NCI-H2081 treated with DMSO at 0.1 percent for 48 hours (cell line): ENCODE measurements at places on chromosomes 7 and 10.
A peak's percentile ranks its signal among the peaks of the same experiment; 100 is the strongest.

GRCh38 chr7:28613262-28613661, 200.9 kb downstream of the CREB5 start:
- DNase-seq = no peak

DNA sequence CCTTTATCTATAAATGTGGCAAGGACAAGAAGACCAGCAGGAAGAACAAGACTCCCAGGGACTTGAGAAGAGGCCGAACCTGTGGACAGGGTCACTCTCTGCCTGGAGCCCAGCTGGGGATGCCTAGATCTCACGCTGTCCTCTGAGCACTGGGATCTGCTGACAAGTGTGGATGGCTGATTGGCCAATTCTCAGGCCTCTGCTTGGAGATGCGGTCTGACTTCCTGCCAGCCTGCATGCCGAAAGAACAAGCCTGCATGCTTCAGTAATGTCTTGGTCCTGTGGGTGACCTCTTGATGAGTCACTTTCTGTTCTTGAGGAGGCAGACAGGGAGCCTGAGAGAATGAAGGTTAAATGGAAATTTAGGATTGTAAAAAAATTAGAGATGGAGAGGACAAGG, 84.7 kb downstream of the TMEM178B start:
- DNase-seq = no peak

GRCh38 chr10:60142736-60143135, 236.4 kb upstream of the CCDC6 start:
- DNase-seq = no peak

- DNase-seq = no peak
These were observed 87.3 kb upstream of the NAMPT start for GRCh38 chr7:106372126-106372525.

DNA sequence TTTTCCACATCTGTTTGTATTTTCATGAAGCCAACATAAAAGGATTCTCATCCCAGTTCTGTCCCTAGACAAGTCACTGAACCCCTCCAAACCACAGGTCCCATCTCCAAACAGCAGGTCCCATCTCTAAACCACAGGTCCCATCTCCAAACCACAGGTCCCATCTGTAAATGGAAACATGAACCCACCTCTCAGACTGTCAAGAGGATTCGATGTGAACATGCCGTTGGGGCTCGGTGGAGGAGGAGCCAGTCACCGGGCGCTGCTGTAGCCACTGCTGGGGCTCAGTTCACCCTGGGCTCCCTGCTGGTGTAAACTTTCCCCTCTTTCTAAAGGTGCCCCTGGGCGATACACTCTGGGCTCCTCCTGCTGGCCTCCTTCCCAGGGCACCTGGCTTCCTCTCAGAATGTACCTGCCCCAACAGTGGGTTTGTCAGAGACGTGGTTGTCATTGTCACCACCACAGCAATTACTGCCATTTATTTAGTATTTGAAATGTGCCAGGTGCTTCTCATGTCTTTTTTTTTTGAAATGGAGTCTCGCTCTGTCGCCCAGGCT, 13.0 kb downstream of the LHPP start:
- peak; percentile 9 for DNase-seq

- no peak for DNase-seq
These were observed 132.2 kb downstream of the ANLN start for GRCh38 chr7:36521911-36522310.

- no peak for DNase-seq
These were observed 918 bp downstream of the NET1 start for GRCh38 chr10:5413012-5413938.

DNA sequence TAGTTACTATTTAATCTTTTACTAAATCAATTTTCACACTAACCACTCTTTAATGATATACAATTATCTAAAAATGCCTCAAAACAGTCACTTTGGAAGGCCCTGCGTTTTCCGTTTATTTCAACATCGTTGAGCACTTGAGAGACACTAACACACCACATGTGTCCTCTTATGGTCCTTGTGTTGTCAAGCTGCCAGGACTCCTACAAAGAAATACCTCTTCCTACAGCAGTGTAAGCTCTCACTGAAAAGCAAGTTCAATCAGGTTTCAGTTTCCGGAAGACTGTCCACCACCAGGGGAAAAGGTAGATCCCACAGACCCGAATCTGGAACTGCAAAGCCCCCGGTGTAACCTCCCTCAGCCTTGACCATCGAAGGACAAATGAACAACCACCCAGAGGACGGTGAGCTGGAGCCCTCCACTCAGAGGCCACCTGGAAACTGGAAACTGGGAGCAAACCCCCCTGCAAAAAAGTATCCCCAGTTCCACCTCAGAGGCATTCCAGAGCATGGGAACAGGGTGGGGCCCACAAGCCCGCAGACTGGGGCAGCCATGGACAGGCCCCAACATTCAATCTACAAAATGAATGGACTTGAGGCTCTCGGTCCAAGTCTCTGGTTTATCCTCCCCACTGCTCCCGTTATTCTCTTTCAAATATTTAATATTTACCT, 37.6 kb downstream of the KCNH2 start:
- no peak for DNase-seq

- no peak for DNase-seq
These were observed 109.3 kb downstream of the CPEB3 start for GRCh38 chr10:92181575-92181974.

- DNase-seq = no peak
These were observed 52.3 kb downstream of the PARD3 start for GRCh38 chr10:34762603-34763299.

GRCh38 chr10:124153023-124153826, 59.8 kb upstream of the CHST15 start:
- DNase-seq = peak; percentile 79

GRCh38 chr7:24725554-24726241, 31.6 kb downstream of the GSDME start:
- DNase-seq = no peak

DNA sequence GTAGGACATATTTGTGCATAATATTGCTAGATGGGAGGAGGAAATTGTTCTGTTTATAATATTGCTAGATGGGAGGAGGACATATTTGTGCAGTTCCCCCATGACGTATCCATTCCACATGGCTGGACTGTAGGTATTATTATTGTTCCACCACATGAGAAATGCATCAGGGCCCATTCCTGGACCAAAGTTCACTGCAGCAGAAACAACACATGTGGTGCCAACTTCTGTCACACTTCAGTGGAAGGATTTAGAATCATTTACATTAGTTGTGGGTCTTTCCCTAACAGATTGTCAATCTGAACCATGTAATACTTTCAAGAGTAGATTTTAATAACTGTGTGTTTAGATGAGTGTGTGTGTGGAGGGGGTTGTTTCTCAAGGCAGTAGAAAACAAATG, 32.7 kb upstream of the MACC1 start:
- no peak for DNase-seq

- no peak for DNase-seq
These were observed 5.0 kb downstream of the PRKAG2 start for GRCh38 chr7:151871904-151872303.

DNA sequence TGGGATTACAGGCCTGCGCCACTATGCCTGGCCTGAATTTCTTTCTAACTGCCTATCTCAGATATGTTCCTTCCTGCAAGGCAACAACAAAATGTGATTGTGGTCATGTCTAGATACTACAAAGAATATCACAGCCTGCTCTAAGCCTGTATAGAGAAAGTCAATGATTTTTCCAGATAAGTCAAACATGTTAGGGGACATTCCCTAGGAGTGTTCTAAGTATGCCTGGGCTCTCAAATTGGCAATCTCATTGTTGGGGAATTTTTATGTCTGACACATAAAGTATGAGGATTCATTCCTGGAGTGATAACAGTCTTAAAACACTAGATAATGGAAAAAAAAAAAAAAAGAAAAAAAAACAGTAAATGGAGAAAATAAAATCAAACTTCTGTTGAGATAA, 406.1 kb downstream of the GATA3 start:
- DNase-seq = no peak

GRCh38 chr7:9175871-9176270, 742.5 kb downstream of the NXPH1 start:
- no peak for DNase-seq

DNA sequence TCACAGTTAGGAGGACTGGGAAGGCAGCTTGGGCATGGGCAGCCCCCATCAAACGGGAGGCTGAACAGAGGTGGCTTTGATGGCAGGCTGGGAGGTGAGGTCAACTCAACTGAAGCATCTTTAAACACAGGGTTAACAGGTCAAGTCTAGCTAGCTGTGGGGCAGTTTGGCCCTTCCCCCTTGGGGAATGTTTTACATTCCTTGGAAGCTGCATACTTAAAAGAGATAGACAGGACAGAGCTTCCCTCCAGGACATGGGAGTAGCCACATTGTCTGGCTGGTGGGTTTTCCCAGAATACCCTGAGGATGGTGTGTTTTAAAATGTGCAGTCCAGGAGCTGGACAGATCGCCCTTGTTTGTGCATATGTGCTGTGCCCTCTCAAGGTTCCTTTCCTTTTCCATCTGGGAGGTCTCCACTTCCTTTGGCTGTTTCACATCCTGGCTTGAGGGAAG, 6.8 kb upstream of the RASSF4 start:
- DNase-seq = no peak

DNA sequence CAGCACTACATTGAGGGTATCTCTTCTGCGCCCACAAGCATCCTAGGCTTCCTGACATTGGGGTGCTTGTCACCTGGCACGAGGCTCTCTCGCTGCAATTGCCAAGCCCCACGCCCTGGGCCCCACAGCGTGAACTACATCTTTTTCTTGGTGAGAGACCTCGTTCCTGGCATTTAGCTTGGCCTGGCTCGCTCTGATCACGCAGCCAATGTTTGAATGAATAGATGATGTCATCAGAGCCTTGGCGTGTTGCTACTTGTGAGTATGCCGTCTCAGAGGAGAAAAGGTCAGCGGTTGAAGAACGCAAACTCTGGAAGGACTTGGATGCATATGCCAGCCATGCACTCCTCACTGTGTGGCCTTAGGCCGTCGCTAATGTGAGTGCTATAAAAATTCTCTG, 150.2 kb upstream of the AUTS2 start:
- no peak for DNase-seq

DNA sequence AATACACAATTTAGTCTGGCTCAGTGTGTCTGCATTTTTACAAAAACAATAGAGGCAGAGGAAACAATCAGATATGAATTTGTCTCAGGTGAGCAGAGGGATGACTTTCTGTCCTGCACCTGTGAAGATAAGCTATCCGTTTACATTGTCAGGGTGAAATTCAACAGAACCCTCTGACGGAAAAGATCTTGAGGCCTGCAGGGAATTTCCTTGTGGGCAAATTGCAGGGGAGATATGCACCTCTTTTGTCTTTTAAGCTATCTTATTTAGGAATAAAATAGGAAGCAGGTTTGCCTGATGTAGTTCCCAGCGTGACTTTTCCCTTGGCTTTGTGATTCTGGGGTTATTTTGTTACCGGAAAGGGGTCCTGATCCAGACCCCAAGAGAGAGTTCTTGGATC, 325.1 kb downstream of the GALNT17 start:
- no peak for DNase-seq

GRCh38 chr7:1169409-1170368, 9.7 kb upstream of the ZFAND2A start:
- DNase-seq = no peak

DNA sequence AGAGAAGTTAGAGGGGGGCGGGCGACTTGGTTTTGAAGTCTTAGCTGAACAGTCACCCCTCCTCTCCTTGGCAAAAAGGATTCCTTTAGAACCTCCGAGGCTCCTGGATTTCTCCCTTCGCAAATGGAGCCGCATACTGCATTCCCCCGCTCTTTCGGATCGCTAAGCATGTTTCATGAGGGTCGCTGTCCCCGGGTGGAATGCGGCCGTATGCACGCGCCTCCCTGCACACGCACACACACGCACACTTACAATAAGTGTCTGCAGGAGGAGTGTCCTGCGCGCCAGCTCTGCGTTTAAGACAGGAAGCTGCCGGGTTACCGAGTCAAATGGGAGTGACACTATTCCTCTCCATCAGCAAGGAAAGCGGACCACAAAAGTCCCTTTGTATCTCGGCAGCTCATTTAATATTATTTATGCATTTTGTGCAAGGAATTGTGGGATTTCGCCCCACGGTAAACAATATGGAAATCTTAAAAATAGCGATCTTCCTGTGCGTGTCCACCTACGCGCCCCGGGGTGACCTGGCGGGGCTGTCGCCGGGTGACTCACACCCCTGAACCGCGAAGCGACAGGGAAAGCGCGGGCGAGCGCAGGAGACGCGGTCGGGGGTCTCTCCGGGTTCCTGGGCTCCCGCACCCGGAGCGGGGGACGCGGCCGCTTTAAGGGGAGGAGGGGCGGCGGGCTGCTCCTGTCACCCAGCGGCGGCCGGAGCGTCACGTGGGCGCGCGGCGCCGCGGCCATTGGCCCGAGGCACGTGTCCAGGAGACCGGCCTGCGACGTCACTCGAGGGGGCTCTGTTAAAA, 988 bp upstream of the EN2 start:
- DNase-seq = no peak

GRCh38 chr10:45278860-45279498, 36.4 kb downstream of the OR13A1 start:
- no peak for DNase-seq

GRCh38 chr10:109875828-109876821, 47.2 kb downstream of the XPNPEP1 start:
- no peak for DNase-seq

DNA sequence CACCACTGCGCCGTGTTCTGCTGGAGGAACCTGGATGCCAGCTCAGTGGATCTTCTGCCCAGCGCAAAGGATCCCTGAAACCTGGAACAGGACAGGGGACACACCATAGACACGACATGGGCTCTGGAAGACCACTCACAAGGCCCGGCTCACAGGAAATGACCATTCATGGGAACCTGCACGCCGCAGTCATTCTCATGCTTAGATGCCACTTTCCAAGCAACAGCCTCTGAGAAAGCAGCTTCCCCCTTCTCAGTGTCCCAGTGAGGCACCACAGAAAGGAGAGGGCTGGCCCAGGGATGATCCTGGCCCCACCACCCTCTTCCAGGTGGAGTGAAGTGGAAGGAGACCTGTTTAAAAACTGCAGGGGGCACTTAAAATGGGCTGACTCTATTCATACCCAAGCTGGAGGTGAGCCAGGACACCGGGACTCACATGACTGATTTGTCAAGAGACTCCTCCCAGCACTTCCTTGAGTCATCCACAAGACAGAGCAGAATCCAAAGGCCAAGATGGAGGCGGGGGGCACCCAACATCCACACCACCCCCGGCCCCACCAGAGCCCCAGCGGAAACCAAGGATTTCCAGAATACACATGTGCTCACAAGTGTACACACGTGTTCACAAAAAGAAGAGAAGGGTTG, 11.2 kb downstream of the CTBP2 start:
- peak; percentile 13 for DNase-seq

- no peak for DNase-seq
These were observed 15.9 kb downstream of the VSIR start for GRCh38 chr10:71757399-71757922.

GRCh38 chr10:77594471-77594783, 43.2 kb downstream of the KCNMA1 start:
- no peak for DNase-seq

DNA sequence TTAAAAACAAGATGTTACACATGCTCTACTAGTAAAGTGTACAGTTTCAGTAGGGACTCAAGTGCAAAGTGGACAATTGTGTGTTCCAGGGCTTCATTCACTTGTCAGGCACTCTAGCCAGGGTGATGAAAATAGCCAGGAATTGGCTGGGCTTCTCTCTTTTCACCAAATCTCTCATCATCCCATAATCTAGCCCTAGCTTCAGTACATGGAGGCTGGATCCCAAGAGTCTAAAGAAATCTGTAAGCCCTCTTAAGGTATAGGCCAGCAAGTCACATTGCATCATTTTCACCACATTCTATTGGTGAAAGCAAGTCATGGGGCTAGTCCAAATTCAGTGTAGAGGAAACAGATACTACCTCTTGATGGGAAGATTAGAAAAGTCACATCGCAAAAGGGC, 47.3 kb upstream of the C1GALT1 start:
- no peak for DNase-seq
